ENCODE measurements at places on chromosomes 13 and 19. TPM values are rescaled to one million over a fixed set of nuclear protein-coding genes. Genes with fewer than 3 reads are reported as not detected.

Gene PDS5B
- 16.5 TPM for total RNA-seq

Gene POLRMT
- 14.4 TPM for total RNA-seq

Gene CXCL17
- not detected for total RNA-seq

Gene CCDC122
- total RNA-seq: 2.4 TPM

Gene SIGLEC9
- total RNA-seq: 0.20 TPM

Gene SIGLEC5
- total RNA-seq: not detected

Gene C19orf33
- total RNA-seq: 0.40 TPM

Gene HCST
- total RNA-seq: 0.22 TPM

Gene LAIR1
- not detected for total RNA-seq

Gene CFD
- 1.2 TPM for total RNA-seq

Gene ZNF491
- total RNA-seq: 1.4 TPM

Gene URAD
- not detected for total RNA-seq

Gene KLK15
- total RNA-seq: not detected

Gene SERPINE3
- total RNA-seq: not detected

Gene TCF3
- 48.6 TPM for total RNA-seq

Gene NMRK2
- not detected for total RNA-seq

Gene PROZ
- total RNA-seq: 0.20 TPM

Data from lung microvascular endothelial cell (primary cell).